Stimulated activated CD4-positive, alpha-beta T cell treated with anti-CD3 and anti-CD28 coated beads, Interleukin-12 subunit alpha, Interleukin-12 subunit beta, amount 100 ng/mL, for 48 hours (primary cell): ENCODE measurements at places on chromosomes 2 and 18.

DNA sequence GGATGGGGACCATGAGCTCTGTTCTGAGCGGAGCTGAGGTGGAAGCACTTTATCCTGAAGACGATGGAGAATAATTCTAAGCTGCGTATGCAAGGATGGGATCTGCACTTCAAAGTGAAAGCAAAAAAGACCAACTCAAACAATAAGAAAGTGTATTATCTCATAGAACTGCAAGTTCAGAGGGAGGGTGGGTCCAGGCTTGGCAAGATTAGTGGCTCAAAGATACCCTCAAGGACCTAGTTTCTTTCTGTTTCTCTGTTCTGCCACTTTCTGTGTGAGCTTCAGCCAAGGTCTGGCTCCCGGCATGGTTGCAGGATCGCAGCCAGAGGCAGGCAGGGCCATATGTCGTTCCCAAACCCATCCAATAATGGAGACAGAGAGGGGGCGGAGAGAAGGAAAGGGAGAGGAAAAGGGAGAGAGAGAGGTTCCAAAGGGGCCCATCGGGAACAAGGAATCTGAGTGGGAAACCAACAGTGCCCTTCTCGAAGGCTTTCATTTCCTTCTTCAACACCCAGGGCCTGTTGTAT is 169.2 kb upstream of the NCK2 start:
- no peak for DNase-seq

- DNase-seq: no peak
These were observed 179.4 kb downstream of the SP3 start for GRCh38 chr2:173785813-173786212.

GRCh38 chr18:5943514-5943913 is 48.2 kb upstream of the TMEM200C start:
- no peak for DNase-seq

- DNase-seq: no peak
These were observed 207.8 kb downstream of the ACKR3 start for GRCh38 chr2:236777408-236777807.

GRCh38 chr18:80238651-80239260 is 8.6 kb downstream of the PARD6G start:
- no peak for DNase-seq

DNA sequence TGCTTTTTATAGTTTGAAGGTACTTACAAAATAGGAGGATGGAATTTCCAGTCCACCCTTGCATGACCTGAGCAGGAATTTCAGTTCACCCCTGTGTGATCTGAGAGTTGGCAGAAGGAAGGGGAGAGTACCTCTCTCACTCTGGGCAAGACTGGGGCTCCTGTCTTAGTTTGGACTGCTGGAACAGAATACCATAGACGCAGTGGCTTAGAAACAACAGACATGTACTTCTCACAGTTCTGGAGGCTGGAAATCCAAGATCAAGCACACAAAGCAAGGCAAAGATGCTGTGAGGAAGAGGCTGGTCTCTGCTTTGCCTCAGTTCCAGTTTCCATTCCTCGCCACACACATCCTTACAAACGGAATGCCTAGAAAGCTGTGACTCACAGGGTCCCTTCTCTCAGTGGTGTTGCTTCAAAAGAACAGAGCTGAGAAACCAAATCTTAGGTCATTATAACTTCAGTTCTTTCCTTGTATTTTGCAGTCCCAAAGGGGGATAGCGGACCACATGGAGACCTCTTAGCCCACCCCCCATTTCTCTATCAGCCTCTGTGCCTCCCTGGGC is 108.8 kb upstream of the HAAO start:
- DNase-seq: no peak

- DNase-seq: no peak
These were observed 132.3 kb upstream of the RND3 start for GRCh38 chr2:150619607-150620330.

GRCh38 chr2:198595721-198596120 is 791.3 kb downstream of the PLCL1 start:
- no peak for DNase-seq

GRCh38 chr2:237927986-237928385 is 38.8 kb upstream of the UBE2F start:
- DNase-seq: no peak

DNA sequence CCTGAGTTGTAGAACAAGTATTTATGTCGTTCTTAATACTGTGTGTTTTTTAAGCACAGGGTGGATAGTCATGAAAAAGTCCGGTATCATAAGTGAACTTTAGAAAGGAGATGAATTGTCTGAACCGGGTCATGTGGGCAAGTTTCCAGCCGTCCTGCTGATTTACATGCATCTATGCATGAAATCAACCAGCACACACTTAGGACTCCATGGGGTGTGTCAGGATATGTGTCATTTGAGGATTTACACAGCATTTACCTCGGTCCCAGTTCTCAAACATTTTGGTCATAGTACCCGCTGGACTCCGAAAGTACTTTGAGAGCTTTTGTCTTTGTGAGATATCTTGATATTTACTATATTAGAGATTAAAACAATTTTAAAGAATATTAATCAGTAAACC is 47.5 kb upstream of the TWSG1 start:
- no peak for DNase-seq

GRCh38 chr2:198720266-198720665 is 737.5 kb downstream of the SATB2 start:
- no peak for DNase-seq

GRCh38 chr2:185335879-185336278 is 402.7 kb upstream of the FSIP2 start:
- no peak for DNase-seq

- no peak for DNase-seq
These were observed 48.6 kb downstream of the TMEM18 start for GRCh38 chr2:628651-629050.

GRCh38 chr18:79438898-79439627 is 43.3 kb downstream of the NFATC1 start:
- DNase-seq: no peak

DNA sequence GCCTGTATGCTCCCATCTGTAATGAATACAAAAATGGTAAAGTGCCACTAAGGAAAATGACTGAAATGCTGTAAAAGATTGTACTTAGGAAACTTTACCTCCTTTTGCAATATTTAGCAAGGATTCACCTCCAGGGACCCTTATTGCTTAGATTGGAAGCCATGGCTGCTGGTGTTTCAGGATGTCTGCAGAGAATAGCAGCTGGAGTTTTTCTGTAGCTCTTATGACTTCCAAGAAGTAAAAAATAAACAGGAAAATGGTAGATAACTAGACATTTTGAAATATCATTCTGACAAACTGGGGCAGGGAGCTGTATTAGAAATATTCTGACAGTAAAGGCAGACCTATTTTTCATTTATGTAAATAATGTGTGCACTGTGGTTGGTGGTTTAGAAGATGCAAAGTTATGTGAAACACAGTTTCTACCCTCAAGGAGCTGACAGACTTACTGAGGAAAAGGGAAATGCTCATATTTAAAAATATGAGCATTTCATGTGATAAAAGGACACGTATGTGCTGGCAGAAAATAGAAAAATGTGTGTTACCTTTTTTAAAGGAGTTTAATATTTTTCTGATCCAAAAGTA is 224.9 kb upstream of the BOD1L2 start:
- no peak for DNase-seq

GRCh38 chr2:132715386-132716351 is 45.7 kb upstream of the LYPD1 start:
- DNase-seq: no peak

DNA sequence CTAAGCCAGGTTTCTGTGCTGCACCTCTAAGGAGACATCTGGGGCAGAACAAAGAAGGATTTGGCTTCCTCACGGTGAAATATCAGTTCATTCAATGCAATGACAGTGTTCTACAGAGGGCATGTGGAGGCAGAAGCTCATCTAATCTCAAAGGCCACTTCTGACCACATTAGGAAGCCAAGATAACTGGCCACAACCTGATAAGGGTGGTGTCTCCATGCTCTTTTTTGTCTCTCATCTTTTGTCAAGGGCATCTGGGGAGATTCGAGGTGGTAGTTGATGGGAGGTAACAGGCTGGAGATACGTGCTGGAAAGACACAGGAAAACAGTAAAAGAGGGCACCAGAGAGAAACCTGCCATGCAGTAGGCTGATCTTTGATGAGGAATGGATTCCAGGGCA is 303.9 kb downstream of the LRATD1 start:
- DNase-seq: no peak

GRCh38 chr2:236178890-236179235 is 10.7 kb upstream of the GBX2 start:
- DNase-seq: no peak

DNA sequence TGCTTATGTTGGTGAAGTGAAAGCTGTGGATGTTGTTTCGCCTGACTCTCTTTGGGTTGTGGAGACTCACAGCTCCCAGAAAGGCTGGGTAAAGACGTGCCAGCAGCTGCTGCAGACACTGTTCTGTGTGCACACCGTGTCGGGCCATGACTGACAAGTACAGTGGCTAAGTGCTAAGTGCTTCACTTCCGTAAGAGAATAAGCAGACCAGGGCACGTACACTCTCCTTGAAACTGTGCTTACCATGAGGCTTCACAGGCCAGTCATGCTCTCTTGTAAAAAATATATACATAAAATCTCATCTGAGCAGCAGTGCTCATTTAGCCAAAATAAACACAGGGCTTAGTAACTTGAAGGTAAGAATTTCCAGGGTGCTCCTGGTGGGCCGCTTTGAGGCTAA is 86.0 kb downstream of the NRP2 start:
- DNase-seq: no peak

DNA sequence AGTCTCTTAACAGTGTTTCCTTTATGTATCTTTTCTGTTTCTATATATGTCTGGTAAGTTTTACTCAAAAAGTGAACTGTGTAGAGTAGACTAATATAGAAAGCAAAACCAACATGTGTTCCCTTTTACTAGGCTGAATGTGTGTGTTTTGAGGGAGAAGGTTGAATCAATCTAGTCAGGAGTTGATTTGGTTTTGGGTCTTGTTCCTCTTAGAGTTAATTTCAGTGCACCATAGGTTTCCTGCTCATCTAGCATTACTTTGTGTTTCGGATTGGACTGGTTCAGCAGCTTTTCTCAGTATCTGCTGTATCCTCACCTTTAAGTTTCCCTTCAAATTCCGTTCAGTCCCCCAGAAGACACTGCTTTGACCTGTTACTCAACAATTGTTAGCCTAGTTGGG is 52.0 kb upstream of the TRIM43 start:
- no peak for DNase-seq

- DNase-seq: no peak
These were observed 66.1 kb upstream of the NXPH2 start for GRCh38 chr2:138846216-138846821.

GRCh38 chr2:239662413-239663120 is 261.7 kb upstream of the HDAC4 start:
- DNase-seq: no peak

DNA sequence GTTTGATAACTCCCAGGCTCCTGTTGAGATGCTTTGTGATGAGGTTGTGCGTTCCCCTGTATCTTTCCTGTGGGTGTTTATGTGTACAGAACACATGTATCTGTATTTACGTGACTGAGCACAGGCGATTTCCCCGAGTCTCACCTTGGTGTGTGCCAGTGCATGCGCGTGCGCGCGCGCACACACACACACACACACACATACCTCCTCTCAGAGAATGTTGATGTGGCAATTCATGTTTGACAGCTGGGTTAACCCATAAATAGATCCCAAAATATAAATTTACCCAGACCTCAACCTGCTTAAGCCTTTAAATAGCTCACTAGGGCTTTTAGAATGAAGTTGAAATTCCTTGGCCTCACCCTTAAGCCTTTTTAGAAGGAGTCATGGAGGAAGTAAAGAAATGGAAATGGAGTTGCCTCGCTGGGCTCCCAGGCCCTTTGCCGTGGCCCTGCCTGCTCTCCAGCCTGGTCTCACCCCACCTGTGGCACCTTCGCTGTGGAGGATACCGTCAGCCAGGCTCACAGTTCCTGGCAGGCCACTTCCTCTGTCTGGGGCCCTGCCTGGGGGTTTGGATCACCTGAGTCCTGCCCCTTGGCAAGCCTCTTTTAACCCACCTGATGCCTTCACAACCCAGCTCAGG is 20.3 kb downstream of the AGAP1 start:
- DNase-seq: no peak

- no peak for DNase-seq
These were observed 73.9 kb downstream of the KYNU start for GRCh38 chr2:142951190-142952007.

DNA sequence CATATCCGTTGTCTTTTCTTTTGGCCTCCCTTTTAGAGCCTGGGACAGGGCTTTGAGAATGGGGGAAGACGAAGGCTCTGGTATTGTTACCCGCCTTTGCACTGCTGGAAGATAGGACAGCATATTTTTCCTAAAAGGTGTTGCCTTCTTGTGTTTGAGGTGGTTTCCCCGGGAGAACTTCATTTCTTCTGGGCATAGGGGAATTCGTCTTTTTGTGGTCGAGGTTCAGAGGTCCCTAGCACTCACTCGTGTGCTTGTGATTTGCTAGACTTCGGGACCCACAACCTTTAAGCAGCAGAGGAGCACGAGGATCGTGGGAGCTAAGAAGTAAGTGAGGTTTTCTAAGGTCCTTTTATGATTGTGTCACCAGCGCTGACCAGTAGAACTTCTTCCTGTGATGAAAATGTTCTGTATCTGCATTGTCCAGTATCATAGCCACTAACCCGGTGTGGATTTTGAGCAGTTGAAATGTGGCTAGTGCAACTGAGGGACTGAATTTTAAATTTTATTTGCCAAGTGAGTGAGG is 611 bp downstream of the ZNF512 start:
- no peak for DNase-seq

DNA sequence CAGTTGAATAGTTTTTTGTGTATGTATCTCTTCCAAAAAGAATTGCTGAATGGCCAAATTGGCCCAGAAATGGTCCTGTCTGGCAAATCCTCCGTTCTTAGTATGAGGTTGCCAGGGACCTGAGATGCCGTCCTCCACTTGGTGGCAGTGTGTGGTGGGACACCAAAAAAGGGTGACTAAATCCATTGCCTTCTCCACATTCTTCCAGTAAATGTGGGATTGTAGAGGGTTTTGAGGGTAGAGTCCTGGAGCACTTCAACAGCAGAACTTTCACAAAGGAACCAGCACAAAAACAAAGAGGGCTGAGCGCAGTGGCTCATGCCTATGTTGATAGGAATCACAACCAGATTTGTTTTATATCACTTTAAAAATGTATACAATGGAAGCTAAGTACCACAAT is 199.9 kb downstream of the BCL2 start:
- no peak for DNase-seq

- no peak for DNase-seq
These were observed 23.3 kb upstream of the AMMECR1L start for GRCh38 chr2:127909019-127909418.

- no peak for DNase-seq
These were observed 180.7 kb upstream of the SERPINE2 start for GRCh38 chr2:224219781-224220180.

- DNase-seq: no peak
These were observed 1.5 kb downstream of the TTC32 start for GRCh38 chr2:19899985-19900930.
